ENCODE measurements at places on chromosomes 4 and X.

GRCh38 chrX:150254909-150255308 lies 108.2 kb upstream of the MAMLD1 start:
- no peak for DNase-seq

- no peak for DNase-seq
These were observed 19.8 kb upstream of the ADD1 start for GRCh38 chr4:2823671-2824328.

- no peak for DNase-seq
These were observed 367.3 kb upstream of the FGF13 start for GRCh38 chrX:139078761-139079280.

DNA sequence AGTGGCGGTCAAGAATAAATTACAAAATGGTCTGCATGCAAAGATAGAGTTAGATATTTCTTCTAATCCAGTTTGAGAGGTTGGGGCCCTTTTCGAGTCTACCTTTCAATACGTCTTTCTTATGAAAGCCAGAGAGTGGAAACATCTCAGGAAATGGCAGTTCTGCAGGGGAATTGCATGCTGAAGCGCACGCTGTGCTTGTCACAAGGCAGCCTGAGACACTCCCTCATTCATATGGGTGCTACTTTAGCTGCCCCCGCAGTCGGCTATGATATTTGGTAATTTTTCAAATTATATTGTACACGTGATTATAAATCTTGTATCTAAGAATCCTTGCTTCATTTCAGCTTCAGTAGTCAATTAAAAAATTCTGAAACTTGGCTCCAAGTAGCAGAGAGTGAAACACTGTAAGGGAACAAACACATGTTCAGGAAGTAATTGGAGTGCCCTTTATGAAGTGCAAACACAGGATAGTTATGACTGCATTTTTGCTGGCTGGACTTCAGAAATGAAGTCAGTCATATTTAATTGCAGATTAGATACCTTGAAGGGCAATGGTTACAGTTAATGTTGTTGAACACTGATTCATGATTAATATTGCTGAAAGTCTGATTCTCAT lies 145.5 kb upstream of the NAP1L5 start:
- DNase-seq, result no peak

DNA sequence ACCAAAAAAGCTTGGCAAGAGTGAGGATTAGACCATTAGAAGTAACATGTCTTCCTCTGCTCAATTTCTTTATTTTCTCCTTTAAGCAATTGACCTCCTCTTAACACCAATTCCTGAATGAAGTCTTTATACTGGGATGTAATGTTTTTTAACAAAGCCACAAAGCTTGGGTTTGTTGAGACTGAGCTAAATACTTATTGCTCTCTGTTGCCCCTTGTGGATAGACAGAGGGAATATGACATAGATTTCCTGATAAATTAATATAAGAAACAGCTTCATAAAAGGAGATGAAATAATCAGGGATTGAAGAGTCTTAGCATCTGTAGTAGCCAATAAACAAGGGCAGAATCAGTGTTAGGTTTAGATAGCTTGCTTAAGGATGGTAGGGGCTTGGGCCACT lies 57.6 kb downstream of the CCDC160 start:
- DNase-seq, result no peak

DNA sequence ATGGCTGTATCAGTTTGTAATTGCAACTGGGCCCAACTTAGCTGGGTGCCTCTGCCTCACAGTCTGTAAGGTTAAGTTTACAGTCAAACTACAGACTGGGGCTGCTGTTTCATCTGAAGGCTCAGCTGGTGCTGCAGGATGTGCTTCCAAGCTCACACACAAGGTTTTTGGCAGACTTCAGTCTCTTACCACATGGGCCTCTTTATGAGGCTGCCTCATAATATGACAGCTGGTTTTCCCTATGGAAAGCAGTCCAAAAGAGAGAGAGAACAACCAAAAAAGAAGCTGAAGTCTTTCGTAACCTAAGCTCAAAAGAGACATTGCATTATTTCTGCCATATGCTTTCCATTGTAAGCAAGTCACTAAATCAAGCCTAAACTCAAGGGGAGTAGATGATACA lies 271.7 kb downstream of the DCTD start:
- DNase-seq, result no peak

DNA sequence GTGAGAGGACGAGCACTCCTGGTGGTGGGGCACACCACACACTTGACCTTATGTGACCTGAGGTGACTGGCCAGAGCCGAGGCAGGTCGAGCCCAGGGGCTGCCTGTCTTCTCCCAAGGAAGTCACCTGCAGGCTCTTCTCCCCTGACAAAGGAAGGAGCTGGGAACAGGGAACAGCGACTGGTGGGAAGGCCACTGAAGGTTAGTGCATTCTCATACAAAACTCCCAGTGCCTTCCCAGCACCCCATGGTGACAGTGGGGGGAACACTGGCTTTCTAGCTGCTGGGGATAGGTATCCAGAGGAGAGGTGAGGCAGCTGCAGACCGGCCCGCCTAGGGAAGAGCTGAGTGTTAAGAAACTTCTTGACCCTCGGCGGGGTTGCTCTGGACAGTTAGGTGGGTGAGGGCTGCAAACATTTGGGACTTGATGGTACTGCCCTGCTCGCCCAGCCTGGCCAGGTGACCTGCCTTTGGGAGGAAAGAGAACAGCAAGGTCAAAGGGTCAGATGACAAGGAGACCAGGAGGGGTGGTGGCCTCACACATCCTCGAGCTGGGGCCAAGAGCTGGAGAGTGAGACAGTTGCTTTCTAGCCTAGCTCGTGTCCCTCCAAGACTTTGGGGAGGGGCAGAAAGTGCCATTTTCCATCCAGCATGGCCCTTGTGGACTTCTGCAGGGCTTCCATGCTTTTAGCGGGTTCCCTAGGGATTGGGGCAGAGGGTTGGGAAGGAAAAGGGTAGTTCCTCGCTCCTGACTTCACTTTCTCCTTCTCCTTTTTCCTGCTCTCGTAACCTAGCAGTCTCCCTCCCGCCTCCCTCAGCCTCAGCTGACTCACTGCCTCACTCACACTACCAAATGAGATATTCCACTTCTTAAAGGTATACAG lies 2.7 kb downstream of the NALF2 start:
- no peak for DNase-seq

DNA sequence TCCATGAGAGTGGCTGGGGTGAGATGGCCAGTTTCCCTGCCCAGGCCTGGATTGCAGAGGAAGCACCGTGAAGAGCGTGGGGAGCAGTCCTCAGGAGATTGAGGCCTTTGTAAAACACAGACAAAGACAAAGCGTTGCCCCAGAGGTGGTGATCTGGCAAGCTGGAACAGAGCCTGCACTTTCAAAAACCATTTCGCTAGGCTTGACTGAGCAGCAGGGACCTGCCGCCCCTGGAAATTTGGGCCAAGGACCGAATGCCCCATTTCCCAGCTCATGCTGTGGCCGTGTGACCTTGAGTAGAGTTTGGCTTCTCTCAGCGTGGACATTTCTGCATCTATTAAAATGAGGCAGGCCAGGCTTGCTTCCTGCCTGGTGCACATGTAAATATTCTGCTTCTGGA lies 381.4 kb downstream of the BCOR start:
- DNase-seq, result no peak

GRCh38 chr4:171668403-171668802 lies 144.8 kb upstream of the GALNTL6 start:
- no peak for DNase-seq

GRCh38 chr4:73311428-73311827 lies 52.8 kb upstream of the ANKRD17 start:
- no peak for DNase-seq

- no peak for DNase-seq
These were observed 42.9 kb downstream of the MOB1B start for GRCh38 chr4:70945046-70945445.

- DNase-seq, result no peak
These were observed 71.8 kb downstream of the FUNDC1 start for GRCh38 chrX:44470816-44471215.

DNA sequence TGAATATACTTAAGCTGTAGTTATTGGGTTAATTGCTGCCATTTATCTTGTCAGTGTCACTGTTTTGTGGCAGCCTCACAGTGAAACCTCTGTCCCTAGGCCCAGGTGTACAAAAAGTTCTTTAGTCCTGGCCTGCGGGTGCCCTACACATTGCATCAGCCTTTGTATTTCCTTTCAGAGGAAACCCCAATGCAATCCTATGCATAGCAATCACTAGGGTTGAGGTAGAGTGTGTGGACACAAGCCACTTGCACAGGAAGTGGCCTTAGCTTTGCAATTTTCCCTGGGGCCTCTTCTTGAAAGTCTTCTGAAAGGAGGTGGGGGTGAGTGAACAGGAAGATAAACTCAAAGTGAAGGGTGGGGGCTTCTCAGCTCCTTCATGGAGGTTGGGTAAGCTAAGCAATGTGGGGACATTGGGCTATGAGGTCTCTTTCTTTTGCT lies 27.8 kb downstream of the VSIG4 start:
- DNase-seq, result no peak

- no peak for DNase-seq
These were observed 2.1 kb upstream of the NKX6-1 start for GRCh38 chr4:84501202-84501503.

- DNase-seq, result no peak
These were observed 37.2 kb downstream of the LRP2BP start for GRCh38 chr4:185358514-185358913.

- DNase-seq, result no peak
These were observed 21.2 kb downstream of the AFF1 start for GRCh38 chr4:86955888-86956451.

GRCh38 chrX:109343671-109344070 lies 138.2 kb downstream of the GUCY2F start:
- DNase-seq, result no peak

GRCh38 chrX:131289527-131289926 lies 421 bp upstream of the IGSF1 start:
- DNase-seq, result no peak

- DNase-seq, result no peak
These were observed at the start of gene F8 for GRCh38 chrX:155022585-155022984. TSS of gene F8 (minus strand) at chrX:155022723. CDS start at chrX:155022552, 171 bp downstream.

DNA sequence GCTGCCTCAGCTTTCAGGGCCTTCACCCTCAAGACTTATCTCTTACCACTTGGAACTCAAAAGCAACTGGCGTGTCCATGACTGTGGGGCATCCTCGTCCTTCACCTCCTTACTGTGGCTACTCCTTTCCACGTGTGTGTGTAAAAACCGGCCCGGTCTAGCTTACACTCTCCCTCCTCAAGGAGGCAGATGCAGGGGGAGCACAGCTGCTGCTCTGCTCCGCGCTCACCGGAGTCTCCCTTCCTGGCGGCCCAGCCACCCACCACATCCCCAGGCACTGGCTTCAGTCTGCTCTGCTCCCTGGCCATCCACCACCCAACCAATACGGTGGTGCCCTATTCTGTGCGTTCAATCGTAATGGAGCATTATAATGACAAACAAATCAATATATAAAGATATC lies 8.3 kb downstream of the RNF212 start:
- no peak for DNase-seq

- no peak for DNase-seq
These were observed 50.1 kb downstream of the FBXW7 start for GRCh38 chr4:152485726-152486276.

DNA sequence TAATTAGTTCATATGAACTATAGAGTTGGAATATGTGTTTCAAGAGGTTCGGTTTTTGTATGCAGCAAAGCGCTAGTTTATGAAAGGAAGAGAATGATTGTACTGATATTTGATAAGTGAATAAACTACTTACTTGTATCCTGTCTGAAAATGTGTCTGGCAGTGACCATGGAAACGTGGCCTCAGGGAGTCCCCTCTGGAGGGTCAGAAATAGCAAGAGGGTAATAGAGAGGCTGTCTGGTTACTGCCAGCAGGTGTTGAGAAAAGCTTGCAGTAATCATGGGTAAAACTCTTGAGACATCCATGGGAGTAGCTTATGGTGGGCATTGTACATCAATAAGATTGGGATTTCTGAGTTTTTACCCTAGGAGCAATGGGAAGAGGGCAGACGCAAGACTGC lies 77.1 kb downstream of the DCLK2 start:
- no peak for DNase-seq

DNA sequence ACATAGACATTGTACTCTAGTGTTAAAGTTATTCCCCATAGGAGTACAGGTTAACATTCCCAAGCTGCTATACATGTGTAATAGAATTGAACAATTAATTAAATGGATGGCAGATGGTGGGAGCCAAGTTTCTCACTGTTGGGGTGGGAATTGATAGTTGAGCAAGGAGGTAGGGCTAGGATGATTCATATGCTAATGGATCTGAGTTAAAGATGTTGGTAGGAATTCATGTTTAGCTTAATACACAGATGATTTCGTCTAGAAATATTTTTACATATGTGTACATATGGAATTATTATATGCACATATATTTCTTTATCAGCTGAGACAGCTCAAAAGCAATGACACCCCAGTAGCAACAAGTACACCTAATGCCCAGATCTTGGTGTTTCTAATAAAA lies 26.1 kb upstream of the PAPSS1 start:
- DNase-seq, result no peak

GRCh38 chr4:42954963-42955669 lies 62.6 kb downstream of the GRXCR1 start:
- no peak for DNase-seq

- no peak for DNase-seq
These were observed 199.1 kb downstream of the SPATA18 start for GRCh38 chr4:52250154-52250553.

- no peak for DNase-seq
These were observed 55.0 kb downstream of the DIPK2B start for GRCh38 chrX:45145492-45146215.

Data from stimulated activated CD4-positive, alpha-beta T cell treated with anti-CD3 and anti-CD28 coated beads, Interleukin-1b, Interleukin-23, amount 100 ng/mL, for 1 hour (primary cell).